Uterine smooth muscle cell (primary cell): ENCODE measurements at places on chromosomes 2 and 18. TPM values are rescaled to one million over a fixed set of nuclear protein-coding genes. Genes with fewer than 3 reads are reported as not detected.

Gene PSMA8
- not detected in 2 replicates for total RNA-seq

Gene KANSL1L
- 15.5 and 23.4 TPM in 2 replicates for total RNA-seq

Gene AKAIN1
- total RNA-seq: not detected in 2 replicates

Gene CD28
- not detected in 2 replicates for total RNA-seq

Gene CFAP65
- not detected in 2 replicates for total RNA-seq

Gene ASAP2
- 43.5 and 44.8 TPM in 2 replicates for total RNA-seq

Gene CRYGD
- not detected in 2 replicates for total RNA-seq

Gene SLC19A3
- under 0.01 TPM in 2 replicates for total RNA-seq

Gene PTPN2
- total RNA-seq: 22.4 and 24.2 TPM in 2 replicates

Gene PLCL1
- total RNA-seq: 0.77 and 1.9 TPM in 2 replicates

Gene M1AP
- total RNA-seq: under 0.01 and 0.12 TPM in 2 replicates

Gene GLB1L
- 17.5 and 19.1 TPM in 2 replicates for total RNA-seq

Gene SLC23A3
- 1.00 and 2.5 TPM in 2 replicates for total RNA-seq

Gene RAB6C
- total RNA-seq: under 0.01 TPM in 1 of 2 replicates, not detected in the other

Gene PDE11A
- 0.33 and 0.50 TPM in 2 replicates for total RNA-seq

Gene WNT10A
- not detected in 2 replicates for total RNA-seq

Gene ARID5A
- total RNA-seq: 11.0 and 11.8 TPM in 2 replicates

Gene INHA
- 0.11 and 0.50 TPM in 2 replicates for total RNA-seq

Gene EHBP1
- 76.9 and 83.9 TPM in 2 replicates for total RNA-seq

Gene SLC4A3
- 4.3 and 9.5 TPM in 2 replicates for total RNA-seq

Gene EFR3B
- total RNA-seq: 0.55 and 0.87 TPM in 2 replicates

Gene RPRM
- total RNA-seq: under 0.01 and 0.22 TPM in 2 replicates

Gene C2orf81
- total RNA-seq: 1.00 and 1.4 TPM in 2 replicates

Gene SGPP2
- total RNA-seq: not detected in 2 replicates

Gene CIB4
- not detected in 2 replicates for total RNA-seq

Gene IGFBP5
- 201 and 731 TPM in 2 replicates for total RNA-seq

Gene IL1A
- total RNA-seq: 0.12 and 0.22 TPM in 2 replicates
